Activated naive CD4-positive, alpha-beta T cell treated with Interleukin-2 at 50 U/mL for 16 hours (primary cell): ENCODE measurements at places on chromosomes 12 and 14.
A peak's percentile ranks its signal among the peaks of the same experiment; 100 is the strongest.

DNA sequence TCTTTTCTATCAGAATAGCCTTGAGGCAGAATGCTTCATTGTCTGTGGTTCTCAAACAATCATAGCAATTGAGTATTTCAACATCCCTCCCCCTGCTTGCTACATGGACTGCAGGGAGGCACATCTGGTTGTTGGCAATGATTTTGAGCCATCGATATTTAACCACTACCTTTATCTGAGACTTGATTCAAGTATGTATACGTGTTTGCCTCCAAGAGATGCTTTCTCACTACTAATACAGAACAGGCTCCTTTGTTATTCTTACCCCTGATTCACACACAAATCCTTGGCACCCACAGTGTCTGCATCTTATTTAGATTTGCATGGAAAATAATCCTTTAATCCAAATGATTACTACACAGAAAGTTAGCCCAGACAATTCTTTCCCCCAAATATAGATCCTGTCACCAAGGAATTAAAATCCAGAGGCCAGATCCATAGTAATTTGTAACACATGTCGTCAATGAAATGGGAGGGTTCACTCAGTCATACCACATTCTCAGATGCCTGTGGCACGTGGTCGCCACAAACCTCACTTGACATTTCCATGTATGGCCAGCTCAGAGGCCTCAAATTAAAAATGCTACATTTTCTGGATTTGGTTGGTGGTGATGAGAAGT is 199.3 kb downstream of the ITPR2 start:
- DNase-seq = no peak

DNA sequence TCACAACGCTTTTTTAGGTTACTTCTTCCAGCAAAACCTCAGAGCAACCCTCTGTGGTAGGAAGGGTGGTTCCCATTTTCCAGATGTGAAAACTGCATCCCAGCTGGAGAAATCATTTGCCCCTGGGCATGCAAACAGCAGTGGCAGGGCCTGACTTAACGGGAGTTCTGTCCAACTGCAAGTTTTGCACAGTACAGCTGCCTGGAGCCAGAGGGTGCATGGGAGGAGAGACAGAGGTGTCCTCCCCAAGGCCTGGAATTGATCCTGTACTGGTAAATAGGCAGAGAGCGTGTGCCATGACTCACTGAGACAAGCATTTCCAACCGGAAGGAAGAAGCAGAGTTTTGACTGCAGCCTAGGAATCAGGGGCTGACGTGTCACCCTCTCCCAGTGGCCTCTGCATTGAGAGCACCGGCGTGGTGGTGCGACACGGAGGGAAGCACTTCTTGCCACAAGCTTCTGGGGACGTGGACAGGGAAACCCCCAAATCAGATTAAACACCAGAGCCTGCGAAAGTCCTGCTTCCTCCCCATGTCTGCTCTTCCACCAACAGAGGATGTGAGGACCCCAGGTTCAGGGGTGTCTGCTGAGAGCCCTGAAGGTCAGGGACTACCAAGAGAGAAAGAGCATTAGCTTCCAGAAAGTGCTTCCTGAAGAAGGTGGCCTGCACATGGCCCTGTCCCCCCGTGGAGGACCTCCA is 19.0 kb upstream of the SERPINA4 start:
- DNase-seq = no peak

DNA sequence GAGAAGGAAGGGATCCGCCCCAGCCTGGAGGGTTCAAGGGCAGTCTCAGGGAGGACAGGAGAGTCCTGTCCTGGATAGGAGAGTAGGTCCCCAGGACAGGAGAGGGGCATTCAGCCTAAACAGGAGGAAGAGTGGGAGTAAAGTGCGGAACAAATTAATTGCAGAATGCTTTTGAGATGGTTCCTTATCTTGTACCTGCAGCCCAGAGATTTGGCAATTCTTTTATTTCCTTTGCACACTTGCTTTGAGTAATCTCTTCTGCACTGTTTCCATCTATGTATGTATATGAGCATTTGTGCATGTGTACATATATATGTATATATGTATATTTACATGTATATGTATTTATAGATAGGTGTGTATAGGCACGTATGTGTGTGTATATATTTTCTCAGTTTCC is 22.7 kb downstream of the PLEK2 start:
- no peak for DNase-seq

DNA sequence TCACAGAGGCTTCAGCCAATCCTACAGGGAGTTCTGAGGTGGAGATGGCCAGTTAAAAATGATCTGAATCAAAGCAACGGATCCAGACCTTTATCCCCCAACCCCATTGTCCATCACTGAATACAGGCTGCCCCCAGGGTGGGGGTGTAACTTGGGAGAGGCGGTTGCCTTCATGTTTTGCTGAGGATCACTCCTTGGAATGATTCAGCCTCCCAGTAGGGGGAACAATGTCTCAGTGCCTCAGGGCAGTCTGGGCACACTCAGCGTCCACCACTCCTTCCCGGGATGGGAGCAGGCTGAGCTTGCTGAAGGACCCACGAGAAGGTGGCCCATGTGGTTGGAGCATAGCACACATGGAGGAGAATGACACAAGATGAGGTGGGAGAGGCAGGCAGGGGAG is 60.2 kb downstream of the RFX4 start:
- DNase-seq = no peak

- DNase-seq = no peak
These were observed 117.8 kb upstream of the COCH start for GRCh38 chr14:30756594-30756993.

DNA sequence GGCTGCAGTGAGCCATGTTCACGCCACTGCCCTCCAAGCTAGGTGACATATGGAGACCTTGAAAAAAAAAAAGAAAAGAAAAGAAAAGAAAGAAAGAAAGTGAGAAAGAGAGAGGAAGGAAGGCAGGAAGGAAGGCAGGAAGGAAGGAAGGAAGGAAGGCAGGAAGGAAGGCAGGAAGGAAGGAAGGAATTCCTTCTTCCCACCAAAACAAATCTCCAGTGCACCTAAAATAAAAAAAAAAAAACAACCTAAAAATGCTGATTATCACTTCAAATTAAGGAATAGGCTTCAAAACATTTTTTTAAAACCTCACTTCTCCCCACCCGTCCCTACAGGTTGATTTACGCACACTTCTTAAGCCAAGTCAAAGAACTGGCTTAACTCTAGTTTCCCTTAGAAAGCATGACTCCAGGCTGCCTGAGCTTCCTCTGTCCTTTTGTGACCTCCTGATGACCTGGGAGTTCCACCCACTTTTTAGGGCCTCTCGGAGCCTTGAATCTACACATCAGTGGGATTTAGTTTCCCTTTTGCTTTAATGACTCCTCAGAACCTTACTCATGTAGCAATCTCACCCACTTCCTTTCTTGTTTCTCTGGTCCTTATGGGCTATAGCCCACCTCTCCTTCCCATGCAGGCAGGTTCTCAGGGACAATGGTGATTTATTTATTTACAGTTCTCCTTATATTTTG is 18.6 kb downstream of the DUSP6 start:
- DNase-seq = peak; percentile 19

DNA sequence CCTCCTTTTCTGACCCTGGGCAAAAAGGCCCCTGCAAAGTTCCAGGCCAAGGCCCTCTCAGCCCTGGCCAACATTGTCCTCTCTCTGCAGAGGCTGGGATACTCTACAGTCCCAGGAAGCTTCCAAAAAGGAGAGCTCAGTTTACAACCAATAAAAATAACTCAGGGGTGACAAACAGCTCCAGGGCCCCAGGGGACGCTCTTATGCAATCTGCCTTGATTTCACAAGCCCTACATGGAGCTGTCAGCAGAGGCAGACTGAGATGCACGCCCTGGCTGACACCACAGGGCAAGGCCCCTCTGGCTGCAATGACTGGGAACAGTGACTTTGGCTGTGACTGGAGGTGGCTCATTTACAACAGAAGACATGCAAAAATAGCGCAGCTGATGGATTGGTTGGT is 129.0 kb upstream of the MED13L start:
- DNase-seq = no peak
